ENCODE measurements at places on chromosomes 13 and 19.

DNA sequence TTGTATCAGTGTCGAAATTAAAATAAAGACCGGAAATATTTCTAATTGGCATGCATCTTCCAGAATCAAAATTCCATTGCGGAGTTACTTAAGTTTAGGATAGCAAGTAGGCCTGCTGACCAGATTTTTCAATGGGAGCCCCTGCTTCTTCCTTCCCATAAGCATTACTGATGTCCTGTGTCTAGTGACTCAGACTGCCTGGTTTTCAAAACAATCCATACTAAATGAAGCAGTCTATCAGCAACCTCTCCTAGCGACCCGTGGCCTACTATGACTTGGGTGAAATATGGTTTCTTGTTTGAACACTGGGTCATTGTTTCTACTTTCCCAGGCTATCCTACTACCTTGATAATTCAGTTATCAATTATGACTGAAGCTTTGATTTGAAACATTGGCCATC lies 571.6 kb downstream of the TBC1D4 start:
- no peak for DNase-seq

- DNase-seq: no peak
Measured at GRCh38 chr13:39189778-39190177, 151.5 kb downstream of the NHLRC3 start.

DNA sequence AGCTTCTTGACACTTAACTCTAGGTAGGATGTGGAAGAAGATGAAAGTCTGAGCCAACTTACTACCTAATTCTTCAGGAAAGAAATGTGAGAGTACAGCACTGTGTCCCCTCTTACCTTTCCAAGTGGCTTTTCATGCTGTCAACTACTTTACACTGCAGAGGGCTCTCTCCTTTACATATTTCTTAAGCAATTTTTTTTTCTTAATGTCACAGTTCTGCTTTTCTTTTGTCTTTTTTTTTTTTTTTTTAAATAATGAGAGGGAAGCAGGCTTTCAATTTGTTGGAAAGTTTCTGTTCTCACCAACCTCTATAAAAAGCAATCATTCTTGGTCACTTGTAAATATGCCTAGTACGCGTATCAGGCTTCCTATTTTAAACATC lies 212.7 kb upstream of the MIR17HG start:
- DNase-seq: no peak

- DNase-seq: peak; percentile 41
Measured at GRCh38 chr19:1445185-1445931, 4.6 kb upstream of the APC2 start.
